ENCODE measurements at places on chromosomes 4 and X.
A peak's percentile ranks its signal among the peaks of the same experiment; 100 is the strongest.

- no peak for DNase-seq
Measured at GRCh38 chrX:102654696-102655095, 3.4 kb downstream of the GPRASP1 start.

- no peak for DNase-seq
Measured at GRCh38 chr4:6896035-6896434, 13.6 kb upstream of the TBC1D14 start.

- no peak for DNase-seq
Measured at GRCh38 chr4:133151691-133152329, 2.7 kb downstream of the PCDH10 start.

GRCh38 chr4:77905651-77906263 lies 43.1 kb downstream of the MRPL1 start:
- DNase-seq, result no peak

- DNase-seq, result peak; percentile 20
Measured at GRCh38 chrX:78517124-78517523, 142.0 kb downstream of the RTL3 start.

- DNase-seq, result no peak
Measured at GRCh38 chr4:65651031-65651430, 19.3 kb downstream of the EPHA5 start.

GRCh38 chr4:70392057-70392776 lies 5.5 kb upstream of the OPRPN start:
- no peak for DNase-seq

GRCh38 chr4:24511371-24512063 lies 72.8 kb downstream of the DHX15 start:
- no peak for DNase-seq

DNA sequence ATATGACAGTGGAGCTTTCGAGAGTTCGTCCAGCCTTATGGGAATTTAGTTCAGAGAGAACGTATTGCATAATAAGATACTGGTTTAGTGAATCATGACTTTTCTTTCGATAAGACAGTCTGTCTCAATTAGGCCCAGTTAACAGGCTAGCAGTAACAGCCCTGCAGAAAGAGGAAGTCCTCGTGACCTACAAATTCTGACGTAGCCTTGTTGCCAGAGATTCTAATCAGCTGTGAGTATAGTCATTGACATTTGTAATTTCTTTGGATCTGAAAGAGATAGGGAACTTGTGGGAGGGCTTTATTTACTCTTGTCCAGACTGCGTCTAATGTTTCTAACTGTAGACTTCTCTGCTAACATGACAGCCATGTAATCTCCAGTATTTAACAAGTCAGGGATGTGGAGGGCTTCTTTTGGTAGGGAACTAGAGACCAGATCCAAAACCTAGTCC lies 15.8 kb downstream of the ART3 start:
- DNase-seq, result no peak

DNA sequence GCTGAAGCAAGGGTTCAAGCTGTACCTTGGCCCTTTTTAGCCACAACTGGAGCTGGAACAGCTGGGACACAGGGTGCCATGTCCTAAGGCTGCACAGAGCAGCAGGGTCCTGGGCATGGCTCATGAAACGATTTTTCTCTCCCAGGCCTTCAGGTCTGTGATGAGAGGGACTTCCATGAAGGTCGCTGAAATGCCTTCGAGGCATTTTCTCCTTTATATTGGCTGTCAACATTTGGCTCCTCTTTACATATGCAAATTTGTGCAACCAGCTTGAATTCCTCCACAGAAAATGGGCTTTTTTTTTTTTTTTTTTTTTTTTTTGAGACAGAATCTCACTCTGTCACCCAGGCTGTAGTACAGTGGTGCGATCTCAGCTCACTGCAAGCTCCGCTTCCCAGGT lies 430.8 kb downstream of the PCDH11X start:
- DNase-seq, result no peak

DNA sequence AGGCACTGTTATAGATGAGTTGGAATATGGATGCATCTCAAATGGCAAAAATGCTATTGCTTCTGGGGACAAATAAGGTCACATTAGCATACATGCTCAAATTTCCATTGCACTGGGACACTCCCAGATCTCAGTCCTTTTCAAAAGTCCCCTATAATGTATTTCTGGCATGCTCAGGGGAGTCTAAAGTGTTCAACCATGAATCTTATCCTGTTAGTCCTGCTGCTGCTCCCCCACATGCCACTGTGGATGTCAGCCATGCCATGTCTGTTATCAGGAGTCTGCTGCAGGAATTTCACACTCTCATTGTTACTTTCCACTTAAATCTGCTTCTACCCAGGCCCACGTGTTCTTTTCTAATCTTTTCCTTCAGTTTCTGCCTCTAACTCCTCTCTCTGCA lies 1000.6 kb downstream of the CCSER1 start:
- no peak for DNase-seq

GRCh38 chr4:136495076-136495475 lies 1037.2 kb downstream of the PCDH18 start:
- no peak for DNase-seq

- DNase-seq, result no peak
Measured at GRCh38 chr4:74583757-74584156, 138.8 kb downstream of the AREG start.

- no peak for DNase-seq
Measured at GRCh38 chr4:149264093-149264733, 551.4 kb downstream of the IQCM start.

All from stimulated activated CD4-positive, alpha-beta T cell treated with anti-CD3 and anti-CD28 coated beads, TNF-alpha, amount 100 ng/mL, for 4 hours (primary cell).